Endothelial cell (in vitro differentiated cells): ENCODE measurements at places on chromosomes 7 and 10.

DNA sequence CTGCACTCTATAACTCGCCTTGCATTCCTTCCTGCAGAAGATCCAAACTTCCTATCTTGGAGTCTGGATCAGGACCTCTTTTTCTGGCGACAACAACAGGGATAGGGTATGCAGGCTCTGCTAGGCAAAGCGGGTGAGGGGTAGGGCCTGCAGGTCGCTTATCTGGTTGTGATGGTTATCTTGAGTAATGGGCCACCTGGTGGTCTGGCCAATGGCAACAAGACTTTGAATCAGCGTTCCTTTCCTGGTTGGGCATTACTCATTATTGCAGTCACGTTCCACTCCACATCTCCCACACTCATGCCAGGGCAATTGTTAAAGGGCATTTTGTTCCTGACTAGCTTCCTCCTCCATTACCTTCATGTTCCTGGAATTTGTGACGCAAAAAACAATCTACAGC is 48.4 kb upstream of the PLXDC2 start:
- DNase-seq, result no peak

- DNase-seq, result no peak
Measured at GRCh38 chr7:53609185-53609584, 573.8 kb downstream of the POM121L12 start.

- no peak for DNase-seq
Measured at GRCh38 chr10:125146791-125147579, 13.4 kb downstream of the CTBP2 start.

DNA sequence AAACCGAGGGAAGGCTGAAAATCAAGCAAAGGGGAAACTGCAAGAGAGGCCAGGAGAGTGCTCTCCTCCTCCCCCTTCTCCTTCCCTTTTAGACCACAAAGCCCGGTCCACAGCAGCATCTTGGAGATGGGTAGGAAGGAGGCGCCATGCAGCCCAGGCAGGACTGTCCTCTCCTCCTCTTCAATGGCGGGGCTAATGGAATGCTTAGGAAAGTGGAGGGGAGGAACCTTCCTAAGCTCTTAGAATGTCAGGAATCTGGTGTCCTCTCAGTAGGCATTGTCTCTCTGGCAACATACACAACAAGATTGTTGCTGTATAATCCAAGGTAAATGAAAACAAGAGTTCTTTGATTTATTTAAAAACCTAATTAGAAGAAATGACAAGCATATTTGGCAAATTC is 185.1 kb downstream of the DGKI start:
- no peak for DNase-seq

DNA sequence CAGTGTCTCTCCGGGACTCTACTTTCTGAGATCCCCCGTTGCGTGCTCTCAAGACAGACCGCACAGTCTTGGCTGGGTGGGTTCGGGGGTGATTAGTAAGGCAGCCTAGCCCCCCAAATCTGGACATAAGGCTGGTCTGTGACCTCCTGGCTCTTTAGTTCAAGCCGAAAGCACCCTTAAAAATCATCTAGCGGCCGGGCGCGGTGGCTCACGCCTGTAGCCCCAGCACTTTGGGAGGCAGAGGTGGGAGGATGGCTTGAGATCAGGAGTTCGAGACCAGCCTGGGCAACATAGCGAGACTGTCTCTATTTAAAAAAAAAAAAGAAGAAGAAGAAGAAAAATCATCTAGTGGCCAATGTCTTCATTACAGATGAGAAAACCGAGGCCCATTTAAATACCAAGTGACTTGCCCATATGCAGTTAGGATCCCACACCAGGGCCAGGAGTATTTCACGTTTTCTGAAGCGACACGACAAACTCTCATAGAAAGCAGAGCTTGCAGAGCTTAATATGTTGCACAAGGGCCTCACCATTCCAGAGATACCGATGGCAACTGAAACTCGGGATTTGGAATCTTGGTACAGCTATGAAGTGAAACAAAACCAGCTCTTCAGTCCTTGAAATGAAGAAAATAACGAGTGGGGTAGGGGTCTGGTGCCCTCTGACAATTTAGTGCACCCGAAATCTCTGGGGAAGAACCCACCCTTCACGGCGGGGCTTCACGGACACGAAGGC is 703 bp upstream of the HILPDA start:
- DNase-seq, result no peak

- no peak for DNase-seq
Measured at GRCh38 chr7:341841-342638, 52.1 kb downstream of the FOXL3 start.

DNA sequence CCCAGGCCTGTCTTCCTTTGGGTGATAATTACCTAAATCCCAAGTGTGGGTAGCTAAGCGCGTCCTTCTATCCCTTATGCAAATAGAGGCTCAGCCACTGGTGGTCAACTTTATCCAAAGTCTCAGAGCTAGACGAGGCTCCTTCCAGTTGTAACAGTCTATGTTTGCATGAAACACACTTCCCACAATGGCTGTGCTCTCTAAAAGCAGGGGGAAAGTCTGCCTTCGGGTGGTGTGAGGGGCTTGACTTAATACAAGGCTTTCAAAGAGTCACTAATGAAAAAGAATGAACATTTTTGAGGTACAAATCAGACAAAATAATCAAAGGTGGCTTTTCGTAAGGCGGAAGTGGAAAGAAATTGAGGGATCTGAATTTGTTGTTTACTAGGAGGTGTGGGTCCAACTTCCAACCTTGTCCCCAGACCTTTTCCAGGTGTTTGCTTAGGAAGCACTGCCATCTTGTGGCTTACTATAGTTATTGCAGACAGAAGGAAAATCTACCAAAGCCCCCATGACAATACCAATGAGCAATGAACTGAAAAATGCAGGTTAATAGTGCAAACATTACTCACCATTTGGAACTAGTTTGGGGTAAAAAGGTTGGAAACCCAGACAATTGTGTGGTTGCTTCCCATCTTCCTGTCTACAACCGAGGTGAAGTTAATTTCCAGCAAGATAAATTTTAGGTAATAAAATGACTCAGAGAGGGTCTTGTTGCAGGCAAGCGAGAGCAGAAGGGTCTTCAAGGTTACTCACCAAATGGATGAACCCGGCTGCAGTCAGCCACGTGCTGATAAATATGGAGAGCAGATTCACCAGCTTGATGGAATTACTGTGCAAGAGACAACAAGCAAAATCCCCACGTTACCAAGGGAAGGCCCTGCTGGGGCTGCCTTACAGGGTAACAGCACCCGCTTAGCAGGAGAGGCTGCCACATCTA is 525.7 kb downstream of the KCNMA1 start:
- DNase-seq, result peak; percentile 46

GRCh38 chr10:59847326-59847725 is 59.0 kb downstream of the CCDC6 start:
- no peak for DNase-seq
